ENCODE measurements at places on chromosomes 5 and 9.

DNA sequence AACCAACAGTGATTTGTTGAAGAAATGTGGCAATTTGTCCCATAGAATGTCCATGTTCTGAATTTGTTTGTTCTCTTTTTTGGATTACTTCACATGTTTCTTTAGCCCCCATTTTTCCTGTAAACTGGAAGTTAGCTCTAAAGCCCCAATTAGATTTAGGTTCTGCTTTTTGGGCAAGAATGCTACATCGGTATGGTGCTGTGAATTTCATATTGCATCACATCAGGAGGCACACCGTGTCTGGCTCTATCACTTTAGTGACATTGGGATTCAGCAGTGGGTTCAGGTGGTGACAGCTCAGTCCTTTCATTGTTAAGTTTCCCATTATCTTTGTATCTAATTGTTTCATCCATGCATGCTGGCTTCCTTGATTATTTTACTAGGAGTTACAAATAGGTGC is 27.9 kb downstream of the ADGRV1 start:
- peak; percentile 6 for DNase-seq

DNA sequence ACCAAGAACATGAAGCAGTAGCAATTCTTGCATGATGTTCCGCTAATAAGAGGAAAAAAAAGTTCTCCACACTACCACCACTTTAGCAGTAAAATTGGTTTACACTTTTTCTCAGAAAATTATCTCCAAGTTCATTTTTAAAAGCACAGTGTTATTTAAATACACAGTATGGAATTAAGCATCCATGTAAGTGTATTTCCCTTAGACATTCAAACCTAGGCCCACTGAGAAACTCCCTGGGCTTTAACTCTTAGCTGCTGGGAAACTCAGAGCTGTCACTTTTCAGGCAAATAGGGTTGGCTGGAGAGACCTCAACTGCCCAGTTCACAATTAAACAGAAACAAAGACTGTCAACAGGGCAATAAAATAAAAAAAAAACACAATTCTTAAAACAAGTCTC is 2.7 kb downstream of the GNAQ start:
- no peak for DNase-seq

DNA sequence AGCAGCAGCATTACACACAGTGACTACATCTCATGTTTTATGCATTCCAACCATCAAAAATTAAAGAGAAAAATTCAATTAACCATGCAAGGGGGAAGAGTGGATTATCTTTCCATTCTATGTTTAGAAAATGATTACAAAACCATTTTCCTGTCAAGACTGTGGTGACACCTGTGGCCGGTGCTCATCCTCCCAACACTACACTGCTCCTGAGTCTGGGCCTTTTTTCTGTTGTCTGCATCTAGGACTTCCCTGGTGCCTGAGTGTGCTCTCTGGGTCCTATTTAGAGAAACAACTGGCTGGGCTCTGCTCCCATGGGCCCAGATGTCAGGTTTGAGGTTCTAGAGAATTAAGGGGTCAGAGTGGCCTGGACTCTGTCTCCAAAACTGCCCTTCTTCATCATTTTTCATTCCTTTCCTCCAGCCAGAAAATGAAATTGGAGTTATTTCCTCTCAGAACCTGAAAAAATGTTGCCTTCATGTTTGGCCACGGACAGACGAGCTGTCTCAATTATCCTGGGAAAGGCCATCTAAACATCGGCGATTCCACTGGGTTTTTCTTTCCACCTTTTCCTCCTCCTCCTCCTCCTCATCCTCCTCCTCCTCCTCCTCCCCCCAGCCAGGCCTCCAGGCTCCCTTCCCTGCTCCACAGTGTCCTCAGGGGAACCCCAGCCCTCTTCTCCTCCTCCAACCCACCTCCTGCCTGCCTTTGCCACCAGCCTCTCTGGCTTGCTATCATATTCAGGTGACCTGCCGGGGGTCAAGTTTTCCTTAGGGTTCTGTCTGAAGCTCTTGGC is 11.4 kb upstream of the ARSI start:
- no peak for DNase-seq

GRCh38 chr5:141747152-141748141 is 65.4 kb upstream of the ARAP3 start:
- DNase-seq = no peak
